ENCODE measurements at places on chromosomes 11 and 22.

GRCh38 chr22:27312966-27313855 is 488.3 kb downstream of the MN1 start:
- ATAC-seq = no peak

- ATAC-seq = peak; percentile 64
These were observed 222.2 kb downstream of the NAV2 start for GRCh38 chr11:19934828-19935259.

DNA sequence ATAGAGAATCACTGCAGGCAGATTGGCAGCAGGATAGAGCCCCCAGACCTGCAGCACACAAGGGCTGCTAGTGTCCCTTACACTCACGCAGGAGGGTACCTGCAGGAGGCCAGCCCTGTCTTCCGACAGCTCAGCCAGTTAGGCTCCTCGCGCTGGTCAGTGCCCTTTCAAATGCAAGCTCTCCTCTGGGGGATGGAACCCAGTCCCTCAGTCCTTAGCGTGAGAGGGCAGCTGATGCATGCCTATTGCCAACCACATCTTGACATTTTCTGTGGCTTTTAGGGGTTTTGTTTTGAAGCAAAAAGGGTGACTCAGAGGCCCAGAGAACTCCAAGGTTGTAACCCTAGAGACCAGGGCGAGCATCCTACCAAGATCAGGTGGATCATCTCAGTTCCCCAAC is 40.0 kb downstream of the WNT11 start:
- no peak for ATAC-seq

DNA sequence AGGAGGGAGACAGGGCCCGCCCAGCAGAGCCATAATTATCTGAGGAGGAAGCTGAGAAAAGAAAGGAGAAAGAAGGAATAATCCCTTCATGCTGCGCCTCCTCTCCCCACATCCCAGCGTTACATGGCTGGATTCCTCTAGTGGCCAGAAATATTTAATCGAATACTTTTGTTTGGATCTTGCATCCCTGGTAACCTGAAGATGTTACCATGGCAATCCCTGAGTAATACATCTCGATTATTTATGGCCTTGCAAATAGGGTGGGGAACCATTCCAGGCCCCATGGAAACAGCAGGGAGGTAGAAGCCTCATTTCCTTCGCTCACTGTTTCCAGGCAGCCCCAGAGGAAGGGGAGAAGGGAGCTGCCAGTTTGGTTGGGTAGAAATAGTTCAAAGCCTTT is 357.7 kb downstream of the BUD13 start:
- no peak for ATAC-seq

- no peak for ATAC-seq
These were observed 40.8 kb upstream of the ST14 start for GRCh38 chr11:130118636-130119387.

GRCh38 chr11:13635290-13635689 is 33.2 kb upstream of the FAR1 start:
- no peak for ATAC-seq

GRCh38 chr11:111097191-111097590 is 148.3 kb upstream of the POU2AF2 start:
- no peak for ATAC-seq

GRCh38 chr11:14547440-14547839 is 27.3 kb upstream of the PSMA1 start:
- no peak for ATAC-seq

DNA sequence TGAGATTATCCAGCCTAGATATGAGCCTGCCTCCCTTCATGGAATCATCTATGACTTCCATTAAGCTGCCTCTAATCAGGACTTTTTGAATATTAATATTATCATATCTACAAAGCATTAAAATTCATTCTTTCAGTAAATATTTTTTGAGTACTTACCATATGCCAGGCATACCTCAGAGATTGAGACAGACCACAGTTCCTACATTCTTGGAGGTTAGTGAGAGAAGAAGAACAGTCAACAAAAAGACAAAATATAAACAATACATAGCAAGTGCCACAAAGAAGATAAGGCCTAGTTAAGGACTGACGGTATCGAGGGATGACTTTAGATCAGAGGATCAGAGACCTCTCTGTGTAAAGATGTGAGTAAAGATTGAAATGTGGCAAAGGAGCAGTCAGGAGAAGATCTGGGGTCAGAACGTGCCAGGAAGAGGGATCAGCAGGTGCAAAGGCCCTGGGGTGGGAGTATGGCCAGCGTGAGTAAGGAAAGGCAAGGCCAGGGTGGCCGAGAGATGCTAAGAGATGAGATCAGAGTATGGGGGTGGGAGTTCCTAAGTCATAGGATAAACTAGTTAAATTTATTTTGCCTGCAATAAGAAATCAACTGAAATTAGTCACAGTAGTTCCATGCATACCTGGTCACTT is 15.4 kb downstream of the SLC35C1 start:
- no peak for ATAC-seq

DNA sequence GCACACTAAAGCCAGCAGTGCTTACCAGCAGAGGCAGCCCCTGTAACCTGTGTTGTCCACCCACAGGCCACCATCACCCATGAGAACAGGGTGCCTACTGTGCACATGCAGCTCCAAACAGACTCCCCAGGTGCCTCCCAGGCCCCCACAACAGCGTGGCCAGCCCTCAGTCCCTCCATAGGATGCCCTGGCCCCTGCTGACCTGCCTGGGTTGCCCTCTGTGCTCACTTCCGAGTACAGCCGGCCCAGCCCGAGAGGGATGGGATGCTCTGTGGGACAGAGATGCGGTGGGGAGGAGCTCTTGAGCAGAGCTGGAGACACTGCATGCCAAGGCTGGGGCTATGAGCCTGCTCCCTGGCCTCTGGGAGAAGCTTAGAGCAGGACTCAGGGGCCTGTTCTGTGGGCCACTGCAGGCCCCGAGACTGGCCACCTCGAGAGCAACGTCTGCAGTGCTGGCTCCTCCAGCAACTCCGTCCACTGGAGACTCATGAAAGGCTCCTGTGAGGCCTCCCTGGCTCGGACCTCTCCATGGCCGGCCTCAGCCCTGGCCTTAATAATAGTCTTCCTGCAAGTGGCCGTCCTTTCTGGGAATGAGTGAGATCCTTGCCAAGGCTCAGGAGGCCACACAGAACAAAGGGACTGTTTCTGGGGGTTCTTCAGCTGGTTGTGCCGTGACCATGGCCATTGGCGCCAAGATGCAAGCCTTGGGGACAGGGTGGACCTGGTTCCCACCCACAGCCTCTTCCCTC is 27.0 kb downstream of the FADS2 start:
- ATAC-seq = no peak
